ENCODE measurements at places on chromosomes 7 and 10.
A peak's percentile ranks its signal among the peaks of the same experiment; 100 is the strongest.

DNA sequence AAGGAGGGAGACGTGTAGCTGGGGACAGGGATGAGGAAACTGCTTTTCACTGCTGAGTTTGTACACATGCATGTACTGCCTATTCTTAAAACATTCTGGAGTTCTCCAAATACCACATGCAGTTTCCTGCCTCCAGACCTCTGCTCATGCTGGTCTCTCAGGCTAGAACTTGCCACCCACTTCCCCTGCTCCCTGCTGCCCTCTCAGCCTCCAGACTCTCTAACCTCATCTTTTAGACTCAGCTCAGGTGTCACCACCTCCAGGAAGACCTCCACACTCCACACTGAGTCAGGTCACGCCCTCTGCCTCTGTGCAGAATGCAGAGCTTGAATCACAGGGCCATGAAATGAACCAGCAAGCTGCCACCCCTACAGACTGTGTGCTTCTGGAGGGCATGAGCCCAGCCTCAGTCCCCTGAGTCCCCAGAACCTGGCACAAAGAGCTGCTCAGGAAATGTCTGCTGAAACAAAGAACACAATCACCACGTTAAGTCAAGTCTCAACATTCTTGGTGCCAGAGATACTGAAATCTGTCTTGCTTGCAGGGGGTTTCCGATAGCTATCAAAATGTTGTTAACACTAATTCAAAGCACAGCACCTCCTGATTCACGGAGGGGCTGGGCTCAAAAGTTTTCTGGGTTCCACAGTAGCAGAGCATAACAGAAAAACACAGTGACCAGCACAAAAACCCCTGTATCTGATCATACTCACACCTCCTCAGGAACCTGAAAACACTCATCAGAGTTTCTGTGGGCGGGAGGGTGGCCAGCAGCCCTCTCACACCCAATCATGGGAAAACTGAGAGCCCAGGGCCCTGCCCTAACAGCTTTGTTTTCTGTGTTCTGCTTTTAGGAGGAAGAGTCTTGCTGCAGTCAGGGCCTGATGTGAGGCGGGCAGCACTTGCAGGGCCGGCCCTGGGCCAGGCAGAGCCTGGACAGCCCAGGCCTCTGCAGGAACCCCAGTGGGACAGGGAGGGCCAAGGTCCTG, 21.1 kb downstream of the FAM53B start:
- DNase-seq, result peak; percentile 79

GRCh38 chr10:116687633-116688032, 54.7 kb downstream of the HSPA12A start:
- DNase-seq, result no peak

DNA sequence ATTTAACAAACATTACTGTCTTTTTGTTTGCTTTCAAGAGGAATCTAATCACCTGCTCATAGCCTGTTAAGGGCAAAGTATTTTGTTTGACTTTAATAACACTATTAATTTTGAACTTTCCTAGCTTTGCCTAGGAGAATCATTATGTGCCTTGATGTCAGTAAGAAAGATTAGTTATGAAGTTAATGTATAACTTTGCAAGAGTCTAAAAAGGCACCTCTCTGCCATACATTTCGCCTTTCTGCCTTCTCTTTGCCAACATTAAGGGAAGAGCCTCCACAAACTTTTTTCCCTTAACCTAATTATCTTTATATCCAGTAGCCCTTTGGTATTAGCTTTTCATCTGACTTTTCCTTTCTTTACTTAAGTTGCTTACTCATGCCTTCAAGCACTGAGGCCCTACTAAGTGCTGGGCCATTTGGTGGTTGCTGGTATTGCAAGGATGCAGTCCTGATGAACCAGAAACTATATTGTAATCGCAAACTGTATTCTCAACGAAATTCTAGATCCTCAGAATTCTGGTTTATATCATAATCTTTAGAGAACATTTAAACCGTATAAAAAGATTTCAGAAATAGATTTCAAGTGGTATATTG, 108.5 kb downstream of the SND1 start:
- DNase-seq, result no peak

DNA sequence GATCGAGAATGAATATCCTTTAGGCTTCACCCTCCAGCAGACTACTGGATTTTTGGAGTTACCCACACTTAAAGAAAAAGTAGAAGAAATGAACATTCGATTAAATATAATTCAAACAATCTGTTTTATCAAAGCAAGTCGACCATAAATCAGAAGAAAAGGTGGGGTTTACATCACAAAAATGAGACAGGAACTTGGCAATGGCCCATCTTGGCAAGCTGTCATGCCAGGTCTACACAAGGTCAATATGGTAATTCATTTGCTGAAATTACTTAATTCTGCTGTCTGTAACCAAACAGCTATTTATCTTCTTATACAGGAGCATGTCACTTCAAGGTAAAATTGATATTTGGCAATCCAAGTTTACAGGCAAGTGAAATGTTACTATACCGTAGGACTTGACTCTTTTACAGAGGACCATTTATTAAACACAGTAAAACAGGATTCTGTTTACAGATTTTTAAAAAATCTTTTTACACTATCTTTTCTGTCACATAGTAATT, 640.6 kb upstream of the NRP1 start:
- no peak for DNase-seq

All from inflammatory macrophage treated with lipopolysaccharide for 4 hours (primary cell).